ENCODE measurements at places on chromosomes 7 and 10. TPM values are rescaled to one million over a fixed set of nuclear protein-coding genes. Genes with fewer than 3 reads are reported as not detected.

Gene TMEM248
- total RNA-seq: 52.0 TPM

Gene ATRNL1
- under 0.01 TPM for total RNA-seq

Gene PLAC9
- 2.9 TPM for total RNA-seq

Gene HOXA7
- 1.9 TPM for total RNA-seq

Gene CC2D2B
- total RNA-seq: 0.32 TPM

Gene OR2A1
- under 0.01 TPM for total RNA-seq

Gene GIMAP8
- 104 TPM for total RNA-seq

Gene TUBB8
- total RNA-seq: not detected

Gene UPK3B
- not detected for total RNA-seq

Gene SFTPA1
- not detected for total RNA-seq

Gene NKX2-3
- 5.2 TPM for total RNA-seq

Gene LAMB4
- 0.15 TPM for total RNA-seq

Gene DCLRE1A
- total RNA-seq: 7.9 TPM

Gene SH2D4B
- 0.30 TPM for total RNA-seq

Gene HHEX
- total RNA-seq: 48.2 TPM

Gene HABP2
- not detected for total RNA-seq

Gene PSMG3
- total RNA-seq: 32.8 TPM

Gene LAMB1
- total RNA-seq: 442 TPM

Gene PODXL
- total RNA-seq: 74.4 TPM

Gene MGAM2
- not detected for total RNA-seq

Gene VAX1
- total RNA-seq: not detected

Gene BTBD16
- total RNA-seq: not detected

Gene ZNF365
- total RNA-seq: 7.8 TPM

Gene CPXM2
- total RNA-seq: 2.1 TPM

Gene GRIFIN
- total RNA-seq: not detected

Gene TMEM229A
- total RNA-seq: not detected

Gene IDE
- total RNA-seq: 25.0 TPM

Gene CABCOCO1
- 0.97 TPM for total RNA-seq

Gene MBLAC1
- total RNA-seq: 2.7 TPM

Gene BLNK
- not detected for total RNA-seq

Gene MET
- 77.7 TPM for total RNA-seq

Gene SPDYE11
- not detected for total RNA-seq

Gene ARID5B
- 1.3 TPM for total RNA-seq

Gene ADCYAP1R1
- total RNA-seq: 4.2 TPM

Gene TMEM106B
- total RNA-seq: 58.5 TPM

Gene GBX1
- not detected for total RNA-seq

Gene PKD2L1
- total RNA-seq: not detected

Gene HERPUD2
- 24.6 TPM for total RNA-seq

Gene FAM3C
- 45.4 TPM for total RNA-seq

Gene TUBGCP2
- 42.6 TPM for total RNA-seq

Gene PRR15
- total RNA-seq: 0.15 TPM

Gene KIAA1549
- total RNA-seq: 1.9 TPM

Gene ZNF479
- not detected for total RNA-seq

Gene GPR26
- total RNA-seq: not detected

Gene ADARB2
- total RNA-seq: 0.61 TPM

Gene C7orf57
- total RNA-seq: under 0.01 TPM

Gene MRC1
- under 0.01 TPM for total RNA-seq

Gene PPP1R17
- not detected for total RNA-seq

Gene RAPGEF5
- total RNA-seq: 291 TPM
